ENCODE measurements at places on chromosomes 2 and 18.
A peak's percentile ranks its signal among the peaks of the same experiment; 100 is the strongest.

DNA sequence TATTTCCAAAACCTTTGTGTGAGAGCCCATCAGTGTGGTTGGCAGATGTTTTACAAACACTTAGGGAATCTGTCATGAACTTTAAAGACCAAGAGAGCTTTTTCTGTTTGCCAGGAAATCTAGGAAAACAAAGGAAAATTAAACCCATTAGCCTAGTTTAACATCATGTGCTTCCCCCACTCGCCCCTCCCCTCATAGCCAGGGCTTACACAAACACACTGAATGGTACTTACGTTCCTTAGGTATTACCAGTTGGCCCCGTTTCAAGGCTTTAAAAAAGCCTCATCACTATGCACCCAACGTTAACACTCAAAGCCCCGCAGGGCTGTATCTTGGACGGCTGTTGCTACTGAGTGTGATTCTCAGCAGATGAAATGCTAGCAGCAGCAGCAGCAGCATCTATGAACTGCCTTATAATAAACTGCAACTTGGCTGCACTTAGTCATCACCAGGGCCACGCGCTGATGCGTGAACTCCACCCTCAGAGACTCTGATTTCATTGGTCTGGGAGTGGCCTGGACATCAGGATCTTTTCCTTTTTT is 20.1 kb upstream of the TTC39C start:
- peak; percentile 20 for DNase-seq

DNA sequence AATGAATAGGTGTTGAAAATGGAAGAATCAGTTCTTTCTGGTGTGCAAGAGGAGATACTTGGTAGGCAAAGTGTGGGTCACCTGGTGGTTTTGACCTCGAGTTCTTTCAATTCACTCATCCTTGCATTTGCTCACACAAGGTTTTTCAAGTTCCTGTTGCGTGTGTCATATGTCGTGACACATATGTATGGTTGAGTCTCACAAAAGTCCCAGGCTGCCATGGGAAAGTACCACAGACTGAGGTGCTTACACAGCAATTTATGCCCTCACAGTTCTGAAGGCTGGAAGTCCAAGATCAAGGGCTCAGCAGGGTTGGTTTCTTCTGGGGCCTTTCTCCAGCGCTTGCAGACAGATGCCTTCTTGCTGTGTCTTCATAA is 64.4 kb downstream of the NCK2 start:
- no peak for DNase-seq

- DNase-seq, result no peak
Observed at GRCh38 chr2:229089776-229090175, 181.3 kb downstream of the PID1 start.

- DNase-seq, result no peak
Observed at GRCh38 chr18:40120796-40121391, 1834.1 kb upstream of the PIK3C3 start.

GRCh38 chr2:65054749-65055421 is 1.3 kb upstream of the CEP68 start:
- no peak for DNase-seq

DNA sequence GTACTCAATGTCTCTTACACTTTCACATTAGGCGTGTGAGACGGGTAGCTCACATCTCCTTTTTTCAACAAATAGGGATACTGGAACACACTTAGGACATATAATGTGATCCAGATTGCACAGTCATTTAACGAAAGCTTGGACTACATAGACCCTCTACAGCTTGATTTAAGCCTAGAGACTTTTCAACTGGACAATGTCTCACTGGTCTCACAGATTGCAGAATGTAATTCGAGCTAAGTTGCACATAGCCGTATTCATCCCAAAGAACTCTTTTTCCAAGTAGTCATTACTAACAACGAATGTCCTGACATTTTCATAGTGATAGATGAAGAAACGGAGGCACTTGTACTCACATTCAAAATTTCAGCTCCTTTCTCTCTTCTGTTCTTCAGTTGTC is 612.1 kb downstream of the ZEB2 start:
- no peak for DNase-seq

- no peak for DNase-seq
Observed at GRCh38 chr2:230564805-230565779, 147.6 kb upstream of the CAB39 start.

Data from lung microvascular endothelial cell (primary cell).